Stimulated activated CD8-positive, alpha-beta memory T cell treated with anti-CD3 and anti-CD28 coated beads, Interleukin-12 subunit alpha, Interleukin-12 subunit beta, amount 100 ng/mL, for 4 hours (primary cell): ENCODE measurements at places on chromosomes 5 and 9.

- DNase-seq: no peak
Measured at GRCh38 chr5:162068412-162068811, 839 bp downstream of the GABRG2 start.

- DNase-seq: no peak
Measured at GRCh38 chr5:160514866-160515265, 93.2 kb downstream of the PTTG1 start.

GRCh38 chr5:149886060-149886459 is 58.5 kb downstream of the PDE6A start:
- no peak for DNase-seq

DNA sequence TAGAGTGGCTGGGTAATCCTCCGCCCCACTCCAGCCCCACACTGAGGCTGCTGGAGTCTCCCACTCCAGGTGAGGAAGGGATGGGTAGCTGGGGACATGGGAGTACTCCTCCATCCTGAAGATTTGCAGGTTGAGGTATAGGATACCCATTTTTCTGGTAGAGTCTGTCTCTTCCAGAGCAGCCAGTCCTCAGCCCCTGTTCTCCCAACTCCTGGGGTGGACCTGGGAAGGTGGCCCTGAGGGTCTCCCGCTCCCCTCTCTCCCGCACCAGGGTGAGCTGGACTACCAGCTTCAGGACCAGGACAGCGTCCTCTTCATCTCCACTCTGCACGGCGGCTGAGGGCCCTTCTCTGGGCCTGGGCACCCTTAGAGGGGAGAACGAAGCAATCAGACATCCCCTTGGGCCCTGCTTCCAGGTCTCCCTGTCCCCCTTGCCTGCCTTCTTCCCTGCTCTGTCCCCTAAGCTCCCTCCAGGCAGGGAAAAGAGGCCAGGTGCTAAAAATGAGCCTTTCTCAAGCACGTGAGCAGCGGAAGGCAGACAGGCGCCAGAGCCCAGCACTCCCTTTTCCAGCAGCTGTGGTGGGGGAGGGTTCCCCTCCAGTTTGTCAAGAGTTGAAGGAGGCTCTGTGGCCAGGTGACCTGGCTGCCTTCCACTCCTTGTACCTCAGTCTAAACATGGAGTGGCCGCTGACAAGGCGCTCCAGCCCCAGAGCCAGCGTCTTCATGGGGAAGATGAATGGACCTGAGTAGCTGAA is 18.4 kb downstream of the URM1 start:
- no peak for DNase-seq

DNA sequence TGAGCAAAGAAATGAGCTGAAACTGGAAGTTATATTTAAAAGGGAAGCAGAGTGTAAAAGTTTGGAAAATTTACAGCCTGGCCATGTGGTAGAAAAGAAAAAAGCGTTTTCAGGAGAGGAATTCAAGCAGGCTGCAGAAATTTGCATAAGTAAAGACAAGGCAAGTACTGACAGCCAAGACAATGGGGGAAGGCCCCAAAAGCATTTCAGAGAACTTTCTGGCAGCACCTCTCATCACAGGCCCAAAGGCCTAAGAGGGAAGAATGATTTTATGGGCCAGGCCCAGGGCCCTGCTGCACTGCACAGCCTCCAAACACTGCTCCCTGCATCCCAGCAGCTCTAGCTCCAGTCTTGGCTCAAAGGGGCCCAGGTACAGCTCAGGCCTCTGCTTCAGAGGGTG is 169.7 kb downstream of the GLIS3 start:
- no peak for DNase-seq

GRCh38 chr9:38318759-38319495 is 73.6 kb upstream of the ALDH1B1 start:
- DNase-seq: no peak

GRCh38 chr9:74940600-74940999 is 12.1 kb downstream of the C9orf40 start:
- no peak for DNase-seq

DNA sequence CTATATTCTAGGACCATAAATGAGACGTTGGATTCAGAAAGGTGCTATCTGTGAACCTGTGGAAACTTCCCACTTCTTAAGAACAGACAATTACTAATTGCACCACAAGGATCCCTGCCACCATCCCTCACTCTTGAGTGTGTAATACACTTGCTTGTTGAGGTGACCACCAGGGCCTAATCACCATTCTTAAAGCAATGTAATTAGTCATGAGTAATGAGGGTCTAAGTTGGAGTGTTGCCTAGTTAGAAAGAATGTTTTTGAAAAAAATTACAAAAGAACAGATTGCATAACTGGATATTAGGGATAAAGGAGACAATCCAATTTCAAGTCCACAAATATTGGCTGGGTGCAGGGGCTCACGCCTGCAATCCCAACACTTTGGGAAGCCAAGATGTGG is 56.9 kb upstream of the TRIO start:
- no peak for DNase-seq

DNA sequence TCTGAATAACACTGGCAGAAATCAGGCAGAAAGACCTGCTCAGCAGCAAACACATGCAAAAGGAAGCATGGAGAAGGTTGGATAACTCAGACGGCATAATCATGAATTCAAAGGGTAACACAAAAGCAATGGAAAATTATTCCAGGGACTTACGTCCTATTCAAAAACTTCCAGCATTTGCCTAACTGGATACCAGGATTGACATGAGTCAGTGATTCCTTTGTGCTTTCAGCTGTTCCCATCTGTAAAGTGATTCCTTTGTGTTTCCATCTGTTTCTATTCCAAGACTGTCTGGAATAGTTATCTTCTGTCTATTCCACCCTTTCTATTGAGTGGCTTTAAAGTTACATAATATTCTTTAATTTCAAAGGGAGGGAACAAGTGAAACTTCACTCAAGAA is 1361.7 kb upstream of the CDH9 start:
- DNase-seq: no peak

DNA sequence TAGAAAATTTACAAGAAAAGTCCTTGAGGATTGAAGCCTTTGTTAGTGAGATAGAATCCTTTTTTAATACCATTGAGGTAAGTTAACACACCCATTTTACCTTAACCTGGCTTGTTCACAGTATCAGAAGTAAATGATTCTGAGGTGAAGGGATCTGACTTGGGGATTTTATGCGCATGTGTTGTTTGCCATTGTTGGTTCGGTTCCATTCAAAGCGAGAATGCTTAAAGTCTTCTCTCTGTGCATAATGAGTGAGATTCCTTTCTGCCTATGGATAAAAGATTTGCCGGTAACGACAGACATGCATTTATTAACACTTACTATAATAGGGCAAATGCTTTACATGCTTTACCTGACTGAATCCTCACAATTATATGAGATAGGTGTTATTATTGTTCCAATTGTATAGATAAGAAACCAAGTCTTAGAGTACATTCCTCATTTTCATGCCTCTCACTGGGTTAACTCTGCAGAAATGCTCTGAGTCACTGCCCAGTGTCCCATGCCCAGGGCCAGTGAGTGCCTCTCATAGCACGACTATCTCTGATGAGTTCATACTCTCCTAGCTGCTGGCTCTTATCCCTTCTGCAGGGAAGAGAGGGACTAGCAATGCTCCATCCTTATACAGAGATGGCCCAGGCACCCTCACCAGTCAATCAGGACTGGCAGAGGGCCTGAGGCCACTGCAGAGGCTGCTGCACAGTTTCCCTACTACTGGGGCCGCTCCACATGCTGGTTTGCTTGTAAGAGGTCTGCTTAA is 54.4 kb downstream of the CMYA5 start:
- no peak for DNase-seq

GRCh38 chr9:99269416-99269815 is 47.3 kb downstream of the SEC61B start:
- DNase-seq: no peak

DNA sequence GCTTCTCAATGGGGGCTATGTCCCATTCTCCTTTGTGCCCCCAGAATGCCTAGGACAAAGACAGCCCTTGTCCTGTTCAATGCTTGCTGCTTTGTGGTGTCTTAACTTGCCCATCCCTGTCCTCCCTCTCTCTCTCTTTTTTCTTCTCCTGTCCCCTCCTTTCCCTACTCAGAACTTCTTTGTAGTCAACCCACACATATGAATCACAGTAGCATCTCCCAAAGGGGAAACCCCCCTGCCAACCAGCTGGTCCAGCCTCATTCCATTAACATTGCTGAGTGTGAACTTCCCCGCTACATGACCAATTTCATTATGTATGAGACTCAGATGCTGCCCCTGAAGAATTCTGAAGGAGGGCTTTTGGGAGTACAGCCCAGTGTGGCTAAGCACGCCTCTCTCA is 408.3 kb downstream of the ENC1 start:
- no peak for DNase-seq

- no peak for DNase-seq
Measured at GRCh38 chr9:137313326-137313936, 11.4 kb upstream of the NRARP start.
